BJ (cell line): ENCODE measurements at places on chromosomes 5 and 9. TPM values are rescaled to one million over a fixed set of nuclear protein-coding genes. Genes with fewer than 3 reads are reported as not detected.
A peak's percentile ranks its signal among the peaks of the same experiment; 100 is the strongest.

The DMRT2 gene
- not detected in 2 replicates for polyA plus RNA-seq

The CER1 gene
- not detected in 2 replicates for polyA plus RNA-seq

The LCN1 gene
- polyA plus RNA-seq, result not detected in 2 replicates

The OXCT1 gene
- 12.0 and 23.4 TPM in 2 replicates for polyA plus RNA-seq

The PIGO gene
- 18.7 and 26.9 TPM in 2 replicates for polyA plus RNA-seq

The CYLC2 gene
- polyA plus RNA-seq, result not detected in 2 replicates

The LCN2 gene
- not detected in 2 replicates for polyA plus RNA-seq

The BHMT2 gene
- polyA plus RNA-seq, result 11.5 and 12.4 TPM in 2 replicates

The MYOT gene
- not detected in 2 replicates for polyA plus RNA-seq

The FAM221B gene
- not detected in 2 replicates for polyA plus RNA-seq

The PCDHGA6 gene
- 3.3 and 4.3 TPM in 2 replicates for polyA plus RNA-seq

The TAF11L5 gene
- polyA plus RNA-seq, result not detected in 2 replicates

The FRRS1L gene
- 0.04 and 0.20 TPM in 2 replicates for polyA plus RNA-seq

The PPP2R2B gene
- 0.58 and 0.69 TPM in 2 replicates for polyA plus RNA-seq

The PPP1R2B gene
- polyA plus RNA-seq, result 0.06 and 0.13 TPM in 2 replicates

The IRX1 gene
- polyA plus RNA-seq, result 0.15 and 0.33 TPM in 2 replicates

The FAM163B gene
- not detected in 2 replicates for polyA plus RNA-seq

The TAF11L10 gene
- not detected in 2 replicates for polyA plus RNA-seq

The SLC9A3 gene
- 0.98 and 1.2 TPM in 2 replicates for polyA plus RNA-seq

DNA sequence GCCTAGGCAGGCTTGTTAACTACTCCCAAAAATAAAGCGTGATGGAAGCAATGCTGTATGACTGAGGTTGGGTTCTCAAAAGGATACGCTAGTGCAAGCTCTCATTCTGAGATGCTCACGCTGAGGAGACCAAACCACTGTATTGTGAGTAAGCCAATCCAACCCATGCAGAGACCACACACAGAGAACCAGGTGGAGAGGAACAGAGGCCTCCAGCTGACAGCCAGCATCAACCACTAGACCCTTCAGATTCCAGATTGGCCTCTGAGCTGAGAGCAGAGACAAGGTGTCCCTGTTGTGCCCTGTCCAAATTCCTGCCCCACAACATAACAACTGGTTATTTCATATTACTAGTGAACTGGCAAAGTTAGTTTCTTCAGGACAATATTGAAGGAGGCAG lies 4.5 kb downstream of the TSTD2 start:
- no peak for DNase-seq

- DNase-seq, result no peak
Measured at GRCh38 chr9:124282442-124283227, 24.9 kb downstream of the NEK6 start.

DNA sequence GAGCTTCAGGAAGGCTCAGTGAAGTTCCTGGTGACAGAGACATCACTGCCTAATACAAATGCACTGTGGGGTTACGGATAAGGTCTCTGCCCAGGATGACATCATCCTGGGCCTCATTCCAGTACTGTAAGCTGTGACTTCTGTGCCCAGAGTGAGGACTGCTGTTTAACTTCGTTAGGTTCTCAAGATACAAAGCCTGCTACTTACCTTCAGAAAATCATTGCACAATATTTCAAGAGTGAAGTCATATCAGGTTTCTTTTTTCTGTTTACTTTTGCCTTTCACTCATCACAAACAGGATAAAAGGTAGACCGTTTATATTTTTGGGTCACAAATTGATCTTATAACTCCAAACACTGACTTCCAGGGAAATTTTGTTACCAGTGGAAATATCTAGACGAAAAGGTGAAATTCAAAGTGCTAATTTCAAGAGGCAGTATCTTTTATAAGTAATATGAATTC lies 241.2 kb downstream of the PIK3R1 start:
- DNase-seq, result no peak

DNA sequence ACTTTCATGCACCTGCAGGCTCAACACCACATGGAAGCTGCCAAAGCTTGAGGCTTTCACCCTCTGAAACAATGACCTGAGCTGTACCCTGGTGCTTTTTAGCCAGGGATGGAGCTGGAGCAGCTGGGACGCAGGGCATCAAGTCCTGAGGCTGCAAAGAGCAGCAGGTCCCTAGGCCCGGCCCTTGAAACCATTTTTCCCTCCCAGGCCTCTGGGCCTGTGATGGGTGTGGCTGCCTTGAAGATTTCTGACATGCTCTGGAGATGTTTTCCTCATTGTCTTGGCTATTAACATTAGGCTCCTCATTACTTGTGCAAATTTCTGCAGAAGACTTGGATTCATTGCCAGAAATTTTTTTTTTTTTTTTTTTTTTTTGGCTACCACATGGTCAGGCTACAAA lies 30.3 kb upstream of the GHR start:
- DNase-seq, result no peak

GRCh38 chr5:75640395-75640794 lies 29.1 kb downstream of the ANKDD1B start:
- DNase-seq, result peak; percentile 82

GRCh38 chr5:59766427-59767210 lies 126.9 kb downstream of the PDE4D start:
- DNase-seq, result no peak

DNA sequence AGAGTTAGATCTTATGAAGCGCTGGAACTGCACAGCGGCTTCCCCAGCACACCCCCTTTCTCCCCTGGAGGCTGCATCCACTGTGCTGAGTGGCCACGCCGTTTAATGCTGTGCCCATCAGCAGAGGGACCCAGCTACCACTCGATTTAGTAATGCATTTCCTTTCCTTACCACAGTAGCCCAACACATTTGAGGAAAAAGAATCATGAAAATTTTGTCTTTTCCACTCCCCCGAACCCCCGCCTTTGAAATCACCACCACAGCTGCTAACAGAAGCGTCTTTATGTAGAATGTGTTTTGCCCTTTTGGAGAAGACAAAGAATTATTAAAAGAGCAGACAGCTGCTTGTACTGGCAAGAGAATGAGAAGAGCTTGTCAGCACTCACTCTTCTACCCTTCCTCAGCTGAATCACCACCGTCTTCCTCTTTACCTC lies 73.2 kb downstream of the ACER2 start:
- no peak for DNase-seq

GRCh38 chr5:166117072-166118066 lies 2174.1 kb upstream of the WWC1 start:
- DNase-seq, result no peak

- no peak for DNase-seq
Measured at GRCh38 chr5:91049112-91049511, 334.0 kb downstream of the ARRDC3 start.

DNA sequence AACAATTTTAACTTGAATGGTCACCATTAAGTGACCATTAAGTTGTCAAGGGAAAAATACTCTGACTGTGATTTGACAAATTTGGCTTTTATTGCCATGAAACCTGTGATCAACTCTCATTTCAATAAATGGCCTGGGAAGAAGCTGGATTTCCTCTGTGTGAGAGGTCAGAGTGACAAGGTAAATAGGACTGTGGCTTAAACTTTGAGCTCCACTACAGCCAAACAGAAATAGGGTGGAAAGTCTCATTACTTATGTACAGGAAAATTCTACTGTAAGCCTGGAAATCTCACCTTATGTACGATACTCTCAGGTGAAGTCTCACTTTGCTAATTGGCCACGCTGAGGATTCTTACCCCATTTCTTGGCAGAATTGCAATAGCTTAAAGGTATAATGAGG lies 67.3 kb downstream of the NPR3 start:
- no peak for DNase-seq

GRCh38 chr5:10652606-10653005 lies 88.7 kb downstream of the ANKRD33B start:
- no peak for DNase-seq

DNA sequence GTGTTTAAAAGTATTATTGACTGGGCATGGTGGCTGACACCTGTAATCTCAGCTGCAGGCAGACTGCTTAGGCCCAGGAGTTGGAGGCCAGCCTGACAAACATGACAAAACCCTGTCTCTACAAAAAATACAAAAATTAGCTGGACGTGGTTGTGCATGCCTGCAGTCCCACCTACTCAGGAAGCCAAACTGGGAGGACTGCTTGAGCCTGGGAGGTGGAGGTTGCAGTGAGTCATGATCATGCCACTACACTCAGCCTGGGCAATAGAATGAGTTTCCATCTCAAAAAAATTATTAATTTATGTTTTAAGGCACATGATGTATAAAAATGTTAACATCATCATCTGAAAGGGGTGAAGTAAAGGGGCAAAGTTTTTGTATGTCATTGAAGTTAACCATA lies 49.7 kb upstream of the FNIP1 start:
- no peak for DNase-seq

GRCh38 chr9:133064241-133065069 lies 2.7 kb downstream of the CEL start:
- DNase-seq, result no peak

- no peak for DNase-seq
Measured at GRCh38 chr9:97831843-97832636, 21.0 kb upstream of the FOXE1 start.

DNA sequence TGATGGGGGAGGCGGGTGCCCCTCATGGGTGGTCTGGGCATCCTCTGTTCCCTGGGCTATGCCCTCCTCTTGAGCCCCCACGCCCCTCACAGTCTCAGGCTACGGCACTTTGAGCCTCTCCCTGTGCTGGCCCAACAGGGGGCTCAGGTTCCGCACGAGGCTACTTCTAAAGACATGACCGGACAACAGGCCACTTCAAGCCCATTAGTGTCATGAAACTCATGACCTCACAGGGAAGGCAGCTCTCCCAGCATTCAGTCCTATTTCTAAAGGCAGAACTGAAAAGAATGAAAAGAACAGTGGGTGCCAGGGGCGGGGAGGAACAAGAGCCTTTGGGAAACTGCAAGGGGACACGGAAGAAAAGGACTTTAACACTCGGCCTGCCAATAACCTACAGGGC lies 45.0 kb downstream of the COL23A1 start:
- DNase-seq, result no peak

GRCh38 chr9:86281593-86282076 lies 703 bp downstream of the ISCA1 start:
- no peak for DNase-seq

DNA sequence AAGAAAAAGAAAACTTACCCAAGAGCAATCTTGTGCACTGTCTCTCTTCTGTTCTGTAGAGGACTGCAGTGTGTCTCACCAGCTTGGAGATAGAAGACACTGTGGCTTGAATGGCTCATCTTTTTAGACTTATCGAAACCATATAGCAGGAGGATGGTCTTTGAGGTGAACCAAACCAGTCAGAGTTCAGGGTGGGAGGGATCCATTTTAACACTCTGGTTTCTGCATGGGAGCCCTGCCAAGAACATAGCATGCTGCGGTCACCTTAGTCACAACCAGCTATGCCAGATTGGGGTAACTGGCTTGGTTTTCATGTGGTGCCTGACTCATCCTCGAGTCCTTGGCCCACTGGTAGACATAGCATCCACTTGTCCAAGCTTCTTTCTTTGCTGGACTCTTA lies 135.1 kb downstream of the PAPPA start:
- peak; percentile 73 for DNase-seq

DNA sequence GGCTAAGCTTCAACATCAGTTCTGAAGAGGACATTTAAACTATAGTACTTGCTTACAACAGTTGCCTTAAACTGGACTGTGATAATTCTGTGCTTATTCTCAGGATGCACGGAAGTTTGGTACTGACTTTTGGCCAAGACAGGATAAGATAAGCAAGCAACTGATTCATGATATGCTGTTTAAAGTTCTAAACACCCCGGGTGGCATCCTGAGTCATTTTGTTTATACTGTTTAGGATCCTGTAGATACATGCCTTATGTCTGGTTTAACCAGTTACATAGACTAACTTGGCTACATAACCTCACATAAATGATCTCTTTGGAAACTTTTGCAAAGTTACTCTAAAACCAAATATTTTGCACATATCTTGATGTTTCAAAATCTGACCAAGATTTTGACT lies 95.9 kb downstream of the CDH9 start:
- no peak for DNase-seq

- DNase-seq, result peak; percentile 37
Measured at GRCh38 chr5:123755653-123756317, 243.8 kb downstream of the CSNK1G3 start.

GRCh38 chr5:137564398-137564961 lies 65.4 kb upstream of the SPOCK1 start:
- DNase-seq, result no peak

GRCh38 chr5:135211791-135212190 lies 177.8 kb upstream of the PITX1 start:
- no peak for DNase-seq

DNA sequence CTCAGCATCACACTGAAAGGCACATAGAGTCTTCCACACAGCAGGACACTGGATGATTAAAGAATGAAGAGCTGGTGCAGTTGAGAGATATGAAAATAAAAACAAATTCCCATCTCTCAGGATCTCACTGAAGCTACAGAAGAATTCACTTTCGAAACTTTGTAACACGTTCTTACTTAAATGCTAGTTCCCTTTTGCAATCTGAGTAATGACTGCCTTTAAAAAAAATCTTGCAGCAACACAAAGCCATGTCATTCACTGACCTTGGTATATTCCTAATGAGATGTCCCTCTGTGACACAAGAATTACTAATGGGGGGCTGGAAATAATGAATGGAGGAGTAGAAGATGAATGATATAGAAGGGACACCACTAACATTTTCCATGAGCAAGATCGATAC lies 201.8 kb downstream of the GLIS3 start:
- no peak for DNase-seq

GRCh38 chr5:43680286-43680685 lies 77.3 kb downstream of the NNT start:
- DNase-seq, result no peak

- DNase-seq, result no peak
Measured at GRCh38 chr9:18626046-18626698, 152.2 kb downstream of the ADAMTSL1 start.

GRCh38 chr5:107969847-107970246 lies 299.1 kb upstream of the EFNA5 start:
- no peak for DNase-seq

DNA sequence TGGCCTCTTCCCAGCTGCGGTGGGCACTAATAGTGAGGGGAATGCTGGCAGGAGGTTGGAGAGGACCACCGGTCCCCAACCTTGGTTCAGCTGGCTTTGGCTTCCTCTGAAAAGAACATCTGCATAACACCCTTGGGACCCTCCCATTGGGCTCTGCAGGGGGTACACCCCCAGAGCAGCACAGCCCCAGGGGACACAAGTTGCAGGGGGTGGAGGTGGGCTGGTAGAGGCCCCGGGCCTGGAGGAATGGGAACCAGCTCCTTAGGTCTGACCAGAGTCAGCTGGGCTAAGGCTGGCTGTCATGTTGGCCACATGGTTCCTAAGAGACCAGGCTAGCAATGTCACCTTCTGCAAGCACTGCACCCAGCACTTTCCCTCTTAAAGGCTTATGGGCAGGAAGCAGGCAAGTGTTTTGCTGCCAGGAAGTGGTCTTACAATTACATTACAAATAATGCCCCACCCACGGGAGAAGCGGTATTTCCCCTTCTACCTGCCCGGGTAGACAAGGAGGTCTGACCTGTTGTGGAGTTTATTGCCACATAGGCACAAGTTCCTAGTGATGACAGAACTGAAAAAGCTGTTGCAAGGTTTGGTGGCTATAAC lies 18.1 kb downstream of the GCNT4 start:
- DNase-seq, result no peak

GRCh38 chr5:140992828-140993227 lies 26.6 kb downstream of the PCDHAC2 start:
- no peak for DNase-seq

GRCh38 chr5:151097061-151097460 lies 16.2 kb upstream of the TNIP1 start:
- no peak for DNase-seq

- DNase-seq, result no peak
Measured at GRCh38 chr9:137787786-137788505, 89.6 kb upstream of the CACNA1B start.

GRCh38 chr5:138898299-138898698 lies 23.2 kb upstream of the LRRTM2 start:
- no peak for DNase-seq

- DNase-seq, result no peak
Measured at GRCh38 chr9:129415942-129416651, 204.8 kb downstream of the C9orf50 start.
